Tibial nerve (tissue), 4 donors: ENCODE measurements at places on chromosomes 13 and 19.

DNA sequence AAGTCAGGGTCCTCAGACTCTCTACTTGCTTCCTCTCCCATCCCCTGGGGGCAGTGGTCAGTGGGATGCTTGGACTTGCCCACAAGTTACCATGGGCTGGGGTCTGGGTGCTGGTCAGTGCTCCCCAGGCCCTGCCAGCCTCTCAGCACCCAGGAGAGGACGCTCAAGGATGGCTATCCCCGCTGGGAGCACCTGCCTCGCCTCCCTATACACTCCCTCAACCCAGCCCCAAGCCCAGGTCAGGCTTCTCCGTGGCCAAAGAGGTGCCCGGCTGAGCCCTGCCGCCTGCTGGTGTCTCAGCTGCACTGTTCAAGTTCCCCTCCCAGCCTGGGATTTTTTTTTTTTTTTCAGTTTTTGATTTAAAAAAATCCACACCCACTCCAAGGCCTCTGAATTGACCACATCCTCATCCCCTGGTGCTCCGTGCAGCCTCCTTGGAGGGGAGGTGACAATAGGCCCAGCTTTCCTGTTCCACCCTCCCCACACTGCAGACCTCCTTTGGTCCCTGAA lies 10.8 kb downstream of the F2RL3 start:
- no peaks in the 10 kb centered on the region for H3K4me1 ChIP-seq
- H3K4me3 ChIP-seq = no peak overlapping the region
- H3K27me3 ChIP-seq = no peaks in the 10 kb centered on the region
- no peak for DNase-seq
- no peak overlapping the region for H3K27ac ChIP-seq

GRCh38 chr19:48739404-48740163 lies 826 bp downstream of the RASIP1 start:
- no peak for DNase-seq
- peak overlapping the region; percentile 87 for H3K27ac ChIP-seq
- peak overlapping the region; percentile 63 for H3K4me3 ChIP-seq
- no peaks in the 10 kb centered on the region for H3K36me3 ChIP-seq
- peaks cover 18% of the 10 kb centered on the region for H3K4me1 ChIP-seq
- H3K27me3 ChIP-seq = no peaks in the 10 kb centered on the region

DNA sequence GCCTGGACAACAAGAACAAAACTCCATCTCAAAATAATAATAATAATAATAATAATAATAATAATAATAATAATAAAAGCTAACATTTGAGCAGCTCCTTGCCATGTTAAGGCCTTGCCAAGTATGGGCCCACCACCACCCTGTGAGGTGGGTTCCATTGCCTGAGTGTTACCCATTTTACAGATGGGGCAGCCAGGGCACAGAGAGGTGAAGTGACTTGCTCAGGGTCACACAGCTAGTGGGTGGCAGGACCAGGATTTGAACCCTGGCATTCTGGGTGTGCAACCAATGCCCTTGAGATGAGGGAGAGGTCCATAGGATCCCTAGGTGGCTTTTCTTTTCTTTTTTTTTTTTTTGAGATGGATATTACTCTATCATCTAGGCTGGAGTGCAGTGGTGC lies 29.5 kb downstream of the ZSWIM4 start:
- H3K36me3 ChIP-seq = no peaks in the 10 kb centered on the region
- H3K4me3 ChIP-seq = no peak overlapping the region
- DNase-seq = no peak
- H3K4me1 ChIP-seq = peaks cover 6% of the 10 kb centered on the region
- no peak overlapping the region for H3K27ac ChIP-seq

DNA sequence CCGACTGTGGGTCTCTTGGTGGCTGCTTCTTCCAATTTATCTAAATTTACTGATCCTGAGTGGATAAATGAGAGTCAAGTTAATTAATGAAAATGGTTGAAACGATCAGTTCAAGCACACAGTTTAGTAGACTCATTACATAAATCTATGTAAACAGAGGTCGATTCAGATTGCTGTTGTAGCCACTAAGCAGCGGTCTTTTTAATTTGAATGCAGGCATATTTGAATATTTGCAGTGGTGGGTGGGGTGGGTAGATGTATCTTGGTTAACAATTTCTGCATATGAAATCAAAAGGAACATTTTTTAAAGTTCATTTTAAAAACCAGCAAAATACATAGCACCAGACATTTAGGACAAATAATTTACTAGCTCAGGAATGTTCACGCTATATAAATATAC lies 325.9 kb downstream of the KLF12 start:
- H3K27me3 ChIP-seq = no peaks in the 10 kb centered on the region
- H3K27ac ChIP-seq = no peak overlapping the region
- peaks cover 14% of the 10 kb centered on the region for H3K4me1 ChIP-seq
- no peak for DNase-seq
- no peak overlapping the region for H3K4me3 ChIP-seq

DNA sequence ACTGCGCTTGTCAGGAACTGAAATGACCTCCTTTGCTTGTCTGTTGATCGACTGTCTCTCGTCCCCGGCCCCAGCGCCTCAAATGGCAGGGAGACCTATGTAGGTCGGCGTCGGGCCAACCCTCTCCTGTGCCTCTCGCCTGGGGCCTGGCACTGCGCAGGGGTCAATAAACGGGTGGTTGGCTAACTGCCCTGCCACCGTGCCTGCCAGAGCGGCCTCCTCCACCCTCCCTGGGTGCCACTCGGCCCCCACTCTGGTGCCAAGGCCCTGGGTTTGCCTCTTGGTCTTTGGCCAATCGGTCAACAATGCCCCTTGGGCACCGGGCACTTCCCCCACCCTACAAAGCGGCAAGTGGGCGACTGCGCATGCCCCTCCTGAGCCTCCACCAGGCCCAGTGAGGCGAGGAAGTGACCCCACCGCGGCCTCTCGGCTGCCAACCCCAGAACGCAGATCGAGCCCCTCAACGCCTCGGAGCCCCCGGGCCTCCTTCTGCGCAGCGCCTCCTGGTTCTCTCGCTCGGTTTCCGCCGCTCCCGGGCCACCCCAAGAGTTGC lies 1.1 kb downstream of the KEAP1 start:
- peak overlapping the region; percentile 100 for H3K27ac ChIP-seq
- H3K4me3 ChIP-seq = peak overlapping the region; percentile 100
- H3K27me3 ChIP-seq = no peaks in the 10 kb centered on the region
- DNase-seq = peak; percentile 53
- H3K36me3 ChIP-seq = no peaks in the 10 kb centered on the region
- no peaks in the 10 kb centered on the region for H3K4me1 ChIP-seq

DNA sequence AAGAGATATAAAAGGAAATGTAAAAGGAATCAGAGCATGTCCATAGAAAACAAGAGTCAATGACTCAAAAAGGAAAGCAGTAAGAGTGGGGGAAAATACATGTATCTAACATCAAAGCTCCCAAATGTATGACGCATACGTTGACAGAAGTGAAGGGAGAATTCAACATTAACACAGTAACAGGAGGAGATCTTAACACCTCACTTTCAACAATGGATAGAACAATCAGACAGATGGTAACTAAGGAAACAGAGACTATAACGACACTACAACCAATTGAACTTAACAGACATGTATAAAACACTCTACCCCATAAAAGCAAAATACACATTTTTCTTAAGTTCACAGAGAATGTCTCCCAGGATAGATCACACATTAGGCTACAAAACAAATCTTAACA lies 774.8 kb upstream of the ARGLU1 start:
- H3K4me1 ChIP-seq = no peaks in the 10 kb centered on the region
- H3K36me3 ChIP-seq = no peaks in the 10 kb centered on the region
- H3K27me3 ChIP-seq = no peaks in the 10 kb centered on the region
- no peak overlapping the region for H3K4me3 ChIP-seq
- H3K27ac ChIP-seq = no peak overlapping the region

DNA sequence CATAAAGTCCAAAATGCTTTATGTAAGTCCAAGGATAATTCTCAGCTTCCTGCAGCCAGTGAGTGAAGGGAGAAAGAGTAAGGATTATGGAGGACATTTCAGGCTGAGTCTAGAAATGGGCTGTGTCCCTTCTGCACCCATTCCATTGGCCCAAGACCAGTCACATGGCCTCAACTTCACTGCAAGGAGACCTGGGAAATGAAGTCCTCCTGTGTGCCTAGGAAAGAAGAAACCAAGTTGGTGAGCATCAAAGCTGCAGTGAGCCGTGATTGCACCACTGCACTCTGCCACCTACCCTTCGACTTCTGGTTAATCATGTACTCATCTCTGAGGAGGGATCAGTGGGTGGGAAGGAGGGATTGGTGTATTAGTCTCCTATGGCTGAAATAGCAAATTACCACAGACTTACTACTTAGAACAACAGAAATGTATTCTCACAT lies 3.6 kb upstream of the CD37 start:
- H3K4me1 ChIP-seq = no peaks in the 10 kb centered on the region
- no peak for DNase-seq
- H3K27me3 ChIP-seq = no peaks in the 10 kb centered on the region
- H3K4me3 ChIP-seq = no peak overlapping the region
- no peak overlapping the region for H3K27ac ChIP-seq
- H3K36me3 ChIP-seq = peaks cover 10% of the 10 kb centered on the region

DNA sequence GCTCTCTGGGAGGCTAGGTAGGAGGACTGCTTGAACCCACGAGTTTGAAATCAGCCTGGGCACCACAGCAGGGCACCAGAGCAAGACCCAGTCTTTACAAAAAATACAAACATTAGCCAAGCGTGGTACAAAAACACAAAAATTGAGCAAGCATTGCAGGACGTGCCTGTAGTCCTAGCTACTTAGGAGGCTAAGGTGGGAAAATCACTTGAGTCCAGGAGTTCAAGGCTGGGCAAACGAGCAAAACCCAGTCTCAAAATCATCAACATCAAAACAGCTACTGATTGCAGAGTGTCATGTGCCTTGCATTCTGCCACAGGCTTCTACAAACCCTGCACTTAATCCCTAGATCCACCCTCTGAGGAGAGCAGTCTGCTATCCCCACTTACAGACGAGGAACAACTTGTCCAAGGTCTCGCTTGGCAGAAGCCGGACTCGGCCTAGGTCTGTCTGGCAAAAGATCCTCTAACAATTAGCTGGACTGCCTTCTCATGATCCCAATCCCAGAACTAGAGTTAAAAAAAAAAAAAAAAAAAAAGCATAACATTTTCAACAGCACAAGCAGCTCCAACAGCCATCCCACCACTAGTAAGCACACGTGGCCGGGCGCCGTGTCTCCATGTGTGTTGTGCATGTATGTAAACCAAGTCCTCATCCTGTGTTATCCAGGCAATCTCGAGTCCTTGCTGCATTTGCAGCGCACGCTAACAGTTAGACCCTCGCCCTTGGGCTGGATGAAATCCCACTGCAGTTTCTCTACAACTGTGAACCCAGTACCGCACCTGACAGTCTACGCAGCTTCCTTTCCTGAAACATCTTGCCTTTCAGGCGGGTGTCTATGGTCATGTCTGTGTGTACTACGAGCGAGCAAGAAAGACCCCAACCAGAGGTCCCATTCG lies 2.0 kb downstream of the PPP6R1 start:
- peak overlapping the region; percentile 95 for H3K4me3 ChIP-seq
- H3K36me3 ChIP-seq = no peaks in the 10 kb centered on the region
- no peaks in the 10 kb centered on the region for H3K4me1 ChIP-seq
- DNase-seq = no peak
- H3K27me3 ChIP-seq = no peaks in the 10 kb centered on the region

GRCh38 chr19:3606174-3606689 lies 443 bp downstream of the TBXA2R start:
- peaks cover 4% of the 10 kb centered on the region for H3K36me3 ChIP-seq
- H3K4me1 ChIP-seq = no peaks in the 10 kb centered on the region
- no peaks in the 10 kb centered on the region for H3K27me3 ChIP-seq
- peak overlapping the region; percentile 41 for H3K4me3 ChIP-seq

GRCh38 chr13:26678796-26679195 lies 81.8 kb downstream of the GPR12 start:
- no peaks in the 10 kb centered on the region for H3K36me3 ChIP-seq
- no peaks in the 10 kb centered on the region for H3K4me1 ChIP-seq
- H3K27ac ChIP-seq = no peak overlapping the region

- peak within 1 kb of the TSS; percentile 65 for H3K27ac ChIP-seq
- DNase-seq = no peak
- H3K27me3 ChIP-seq = no peaks in the 10 kb centered on the region
- no peaks in the 10 kb centered on the region for H3K36me3 ChIP-seq
These were observed at the start of gene RINL for GRCh38 chr19:38877781-38878574. RINL (minus strand) TSS chr19:38878275; CDS start chr19:38876742, 1,533 bp downstream.

DNA sequence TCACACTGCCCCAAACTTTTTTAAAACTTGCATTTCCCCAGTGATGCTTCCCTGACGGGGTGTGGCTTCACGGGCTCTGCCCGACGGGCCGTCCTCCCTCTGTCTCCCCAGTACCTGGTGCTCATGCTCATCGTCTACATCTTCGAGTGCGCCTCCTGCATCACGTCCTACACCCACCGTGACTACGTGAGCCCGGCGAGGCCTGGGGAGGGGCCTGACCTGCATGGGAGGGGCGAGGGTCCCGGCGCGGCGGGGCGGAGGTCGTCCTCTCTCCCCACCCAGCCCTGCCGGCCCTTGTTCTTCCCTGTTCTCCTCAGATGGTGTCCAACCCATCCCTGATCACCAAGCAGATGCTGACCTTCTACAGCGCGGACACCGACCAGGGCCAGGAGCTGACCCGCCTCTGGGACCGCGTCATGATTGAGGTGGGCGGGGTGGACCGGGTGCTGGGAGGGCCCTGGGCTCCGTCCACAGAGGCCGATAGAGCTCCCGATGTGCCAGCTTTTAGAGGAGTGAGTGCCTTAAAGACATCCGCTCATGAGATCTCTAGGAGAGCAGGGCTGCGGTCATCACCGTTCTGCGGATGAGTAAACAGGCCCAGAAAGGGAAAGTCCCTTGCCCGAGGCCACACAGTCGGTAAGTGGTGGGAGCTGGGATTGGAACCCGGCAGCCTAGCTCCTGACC lies 6.9 kb downstream of the UPK1A start:
- no peak for DNase-seq
- H3K4me3 ChIP-seq = no peak overlapping the region
- no peaks in the 10 kb centered on the region for H3K27me3 ChIP-seq
- no peaks in the 10 kb centered on the region for H3K36me3 ChIP-seq
- no peaks in the 10 kb centered on the region for H3K4me1 ChIP-seq
- H3K27ac ChIP-seq = no peak overlapping the region

GRCh38 chr13:111922086-111922485 lies 144.9 kb upstream of the SOX1 start:
- H3K27ac ChIP-seq = no peak overlapping the region
- no peaks in the 10 kb centered on the region for H3K4me1 ChIP-seq
- no peak overlapping the region for H3K4me3 ChIP-seq
- no peak for DNase-seq
- H3K27me3 ChIP-seq = no peaks in the 10 kb centered on the region
- no peaks in the 10 kb centered on the region for H3K36me3 ChIP-seq

DNA sequence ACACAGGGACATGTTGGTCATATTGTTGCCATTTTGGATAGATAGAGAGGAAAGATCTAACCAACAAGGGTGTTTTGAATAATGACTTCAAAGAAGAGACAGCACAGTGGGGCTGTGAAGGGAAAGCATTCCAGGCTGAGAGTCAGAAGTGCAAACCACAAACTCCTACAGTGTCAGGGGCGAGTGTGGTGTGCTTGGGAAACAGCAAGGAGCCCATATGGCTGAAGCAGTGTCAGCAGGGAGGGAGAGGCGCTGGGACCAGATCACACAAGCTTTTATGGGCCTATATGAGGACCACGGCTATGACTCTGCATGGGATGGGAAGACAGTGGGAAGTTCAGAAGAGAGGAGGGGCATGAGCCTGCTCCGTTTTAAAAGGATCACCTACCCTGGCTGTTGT lies 166.4 kb downstream of the MYO16 start:
- no peaks in the 10 kb centered on the region for H3K27me3 ChIP-seq
- no peak overlapping the region for H3K27ac ChIP-seq
- no peaks in the 10 kb centered on the region for H3K36me3 ChIP-seq
- DNase-seq = no peak
- no peaks in the 10 kb centered on the region for H3K4me1 ChIP-seq

GRCh38 chr19:55353803-55354697 lies 469 bp downstream of the COX6B2 start:
- H3K4me3 ChIP-seq = peak overlapping the region; percentile 50
- no peaks in the 10 kb centered on the region for H3K4me1 ChIP-seq
- DNase-seq = no peak
- H3K36me3 ChIP-seq = peaks cover 4% of the 10 kb centered on the region

GRCh38 chr19:39746836-39747529 lies 9.2 kb upstream of the CLC start:
- no peaks in the 10 kb centered on the region for H3K27me3 ChIP-seq
- DNase-seq = no peak
- no peak overlapping the region for H3K27ac ChIP-seq
- no peaks in the 10 kb centered on the region for H3K36me3 ChIP-seq
